ENCODE measurements at places on chromosomes 5 and 9.

- no peak for DNase-seq
Measured at GRCh38 chr5:132253452-132254320, 3.8 kb upstream of the PDLIM4 start.

DNA sequence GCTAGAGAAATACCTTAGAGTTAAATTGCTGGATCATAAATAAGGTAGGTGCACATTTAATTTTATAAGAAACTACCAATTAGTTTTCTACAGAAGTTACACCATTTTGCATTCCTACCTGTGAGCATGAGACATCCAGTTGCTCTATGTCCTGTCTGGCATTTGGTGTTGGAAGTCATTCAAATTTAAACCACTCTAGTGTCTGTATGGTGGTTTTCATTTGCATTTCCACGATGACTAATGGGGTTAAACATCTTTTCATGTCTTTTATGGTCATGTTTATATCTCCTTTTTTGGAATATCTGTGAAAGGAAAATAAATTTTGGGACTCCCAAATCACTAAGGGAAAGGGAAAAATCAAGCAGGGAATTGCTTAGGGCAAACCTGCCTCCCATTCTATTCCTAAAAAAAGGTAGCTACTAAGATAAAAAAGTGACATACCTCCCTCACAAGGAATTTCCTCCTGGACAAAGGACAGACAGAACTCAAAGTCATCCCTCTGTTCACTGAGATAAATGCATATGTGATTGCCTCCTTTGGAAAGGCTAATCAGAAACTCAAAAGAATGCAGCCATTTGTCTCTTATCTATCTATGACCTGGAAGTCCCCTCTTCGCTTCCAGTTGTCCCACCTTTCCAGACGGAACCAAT, 31.6 kb upstream of the ADCY2 start:
- DNase-seq: no peak

GRCh38 chr5:56119050-56119449, 114.1 kb downstream of the ANKRD55 start:
- DNase-seq: no peak

- DNase-seq: no peak
Measured at GRCh38 chr9:84772511-84772910, 103.0 kb downstream of the NTRK2 start.

DNA sequence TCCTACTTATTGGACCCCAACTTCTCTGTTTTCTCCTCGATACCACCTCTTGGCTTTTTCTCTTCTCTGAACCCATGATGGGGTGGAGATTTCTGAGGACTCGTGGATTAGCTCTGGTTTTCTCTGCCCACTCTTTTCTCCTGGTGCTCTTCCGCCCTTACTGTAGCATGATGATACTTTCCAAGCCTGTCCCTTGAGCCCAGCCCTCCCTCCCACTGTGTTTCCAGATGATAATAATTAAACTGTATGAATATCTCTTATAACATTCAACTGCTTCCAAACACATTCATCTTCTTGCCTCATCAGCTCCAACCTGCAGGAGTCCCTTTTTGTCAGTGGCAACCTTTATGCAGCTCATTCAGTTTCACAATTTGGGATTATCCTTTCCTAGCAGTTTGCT, 494.2 kb upstream of the KLF4 start:
- DNase-seq: no peak

- DNase-seq: no peak
Measured at GRCh38 chr5:75616971-75617621, 5.8 kb downstream of the ANKDD1B start.

DNA sequence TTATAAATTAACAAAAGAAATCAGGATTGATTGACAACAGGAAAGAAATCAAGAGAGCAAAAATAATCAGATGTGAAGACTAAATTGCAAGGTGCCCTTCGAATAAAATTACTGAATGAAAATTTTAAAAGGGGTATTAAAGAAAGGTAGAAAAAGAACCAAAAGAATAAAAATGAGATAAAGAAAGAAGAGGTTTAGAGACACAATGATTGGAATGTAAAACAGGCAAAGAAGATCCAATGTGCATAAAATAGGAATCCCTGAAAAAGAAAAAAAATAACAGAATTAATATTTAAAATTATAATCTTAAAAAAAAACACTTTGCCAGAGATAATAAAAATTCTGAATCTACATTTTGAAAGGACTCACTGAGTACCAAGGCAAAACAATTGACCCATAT, 73.0 kb downstream of the AP3B1 start:
- no peak for DNase-seq

GRCh38 chr9:35367451-35367850, 122.5 kb upstream of the RUSC2 start:
- DNase-seq: no peak

DNA sequence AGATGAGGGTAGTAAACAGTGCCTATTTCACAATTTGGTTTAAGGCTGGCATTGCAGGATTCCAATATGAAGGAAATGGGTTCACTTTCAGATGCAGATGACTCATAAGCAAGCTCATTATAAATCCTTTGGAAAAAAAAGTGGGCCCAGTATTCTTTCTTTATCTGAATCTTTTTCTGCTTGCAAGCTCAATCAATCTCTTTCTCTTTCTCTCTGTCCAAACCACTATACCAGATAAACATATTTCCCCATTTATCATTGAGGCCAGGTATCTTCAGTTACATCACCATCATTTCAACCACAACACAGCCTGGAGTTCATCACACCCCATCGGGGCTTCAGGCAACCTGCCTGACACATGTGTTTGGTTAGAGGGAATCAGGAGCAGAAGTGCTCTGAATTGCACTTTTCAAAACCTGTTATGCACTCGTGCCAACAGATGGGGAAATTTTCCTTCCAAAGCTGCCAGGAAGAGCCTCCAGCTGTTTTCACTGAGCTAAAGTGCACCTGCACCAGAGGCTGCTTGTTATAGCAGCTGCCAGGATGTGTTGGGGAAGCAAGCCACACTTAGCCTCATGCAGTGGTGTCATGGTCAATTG, 30.0 kb upstream of the MAMDC2 start:
- no peak for DNase-seq

DNA sequence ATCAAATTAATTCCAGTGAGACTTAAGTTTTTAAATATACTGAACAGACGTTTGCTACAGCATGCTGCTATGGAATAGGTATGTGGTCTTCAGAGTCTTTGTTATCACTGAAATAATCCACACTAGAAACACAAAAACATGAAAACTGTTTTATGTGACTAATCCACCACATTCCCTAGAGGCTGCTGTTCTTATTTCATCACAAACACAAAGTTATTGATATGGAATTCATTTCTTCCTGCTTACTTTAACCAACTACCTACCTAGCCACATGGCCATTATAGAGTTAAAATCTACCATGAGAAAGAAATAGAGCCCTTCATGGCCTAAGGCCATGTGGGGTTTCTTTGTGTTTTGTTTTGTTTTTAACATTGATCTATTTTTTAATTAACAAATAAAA, 232.3 kb upstream of the PTGER4 start:
- DNase-seq: no peak

DNA sequence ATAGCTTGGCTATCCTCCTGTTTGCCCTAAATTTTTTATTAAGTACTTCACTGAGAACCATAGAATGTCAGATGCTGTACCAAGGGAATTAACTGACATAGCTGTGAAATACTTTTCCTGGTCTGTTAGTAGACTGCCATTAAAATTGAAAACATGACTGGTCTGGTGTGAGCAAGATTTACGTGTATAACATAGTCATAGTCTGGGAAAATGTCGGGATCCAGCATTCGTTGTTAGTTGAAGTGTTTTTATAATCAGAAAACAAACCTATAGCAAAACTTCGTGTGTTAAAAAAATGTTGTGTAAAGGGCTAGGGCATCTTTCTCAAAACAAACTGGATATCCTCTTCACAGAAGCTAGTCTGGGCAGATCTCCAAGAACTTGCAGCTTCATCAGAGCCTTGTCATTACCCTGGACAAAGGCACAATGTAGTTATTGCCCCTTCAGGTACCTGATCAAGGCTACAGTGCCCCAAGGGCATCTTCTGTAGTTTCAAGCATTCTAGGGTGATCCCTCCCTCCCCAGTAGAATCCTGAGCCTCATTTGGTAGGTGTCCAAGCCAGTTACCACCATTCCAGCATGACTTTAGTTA, 454.2 kb upstream of the SGCD start:
- DNase-seq: no peak

DNA sequence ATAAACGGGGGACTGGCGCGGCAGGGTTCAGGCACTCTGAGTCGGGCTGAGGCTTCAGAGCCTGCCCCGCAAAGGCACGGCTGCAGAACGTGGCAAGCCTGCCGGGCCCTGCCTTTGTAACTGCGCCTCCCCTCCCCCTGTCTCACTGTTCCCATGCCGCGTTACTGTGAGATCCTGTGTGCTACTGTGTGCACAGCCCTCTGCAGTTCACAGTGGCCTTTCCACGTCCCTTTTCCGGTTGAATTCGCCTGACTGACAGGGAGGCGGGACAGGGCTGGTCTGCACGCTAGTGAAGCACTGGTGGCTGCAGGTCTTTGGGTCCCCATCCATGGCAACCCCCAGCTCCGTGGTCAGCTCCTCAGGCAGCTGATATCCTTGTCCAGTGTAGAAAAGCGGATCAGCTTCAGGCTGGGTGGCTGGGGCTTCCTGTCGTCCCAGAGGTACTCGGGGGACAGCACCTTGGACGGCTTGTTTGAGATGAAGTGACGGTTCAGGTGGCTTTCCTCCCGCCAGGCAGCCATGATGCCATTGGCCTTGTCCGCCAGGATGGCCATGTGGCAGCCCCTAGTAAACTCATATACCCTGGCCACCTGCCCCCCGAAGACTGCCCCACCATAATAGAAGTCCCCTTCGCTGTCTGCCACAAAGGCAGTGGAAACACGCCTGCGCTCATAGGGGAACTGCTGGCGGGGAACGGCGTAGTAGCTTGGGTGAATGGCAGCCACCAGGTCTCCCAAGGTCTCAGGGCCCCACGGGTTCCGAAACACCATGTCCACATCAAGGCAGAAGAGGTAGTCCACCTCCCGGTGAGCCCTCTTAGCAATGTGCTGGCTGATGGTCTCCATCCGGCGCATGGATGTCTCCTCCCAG, 10.3 kb downstream of the GBGT1 start:
- DNase-seq: no peak

Data from right forelimb (tissue), 1 donor.